ENCODE measurements at places on chromosomes 5 and 9.

DNA sequence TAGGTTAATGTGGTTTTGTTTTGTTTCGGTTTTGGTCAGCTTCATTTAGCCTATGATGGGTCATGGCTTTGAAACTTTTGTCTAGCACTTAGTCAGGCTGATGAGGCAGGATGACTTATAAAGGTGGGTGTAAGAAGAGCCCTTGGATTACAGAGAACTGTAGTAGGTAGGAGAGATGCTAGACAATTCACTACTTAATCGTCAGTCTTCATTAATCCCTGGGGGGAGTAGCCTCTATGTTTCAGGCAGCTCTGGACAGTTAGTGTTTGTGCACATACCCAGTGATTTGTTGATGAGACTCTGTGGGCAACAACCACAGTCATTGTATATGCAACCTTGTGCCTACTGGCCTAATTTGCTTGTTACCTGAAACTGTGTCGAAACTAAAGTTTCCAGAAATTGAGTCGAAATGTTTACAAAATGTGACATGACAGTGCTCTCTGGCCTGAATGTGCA, 113.3 kb downstream of the MTREX start:
- DNase-seq: no peak

- no peak for DNase-seq
These were observed 77.2 kb downstream of the COL15A1 start for GRCh38 chr9:99020786-99021436.

- DNase-seq: peak; percentile 77
These were observed 137.0 kb downstream of the FER start for GRCh38 chr5:108884736-108885135.

- no peak for DNase-seq
These were observed 23.4 kb downstream of the LSM11 start for GRCh38 chr5:157766902-157767301.

DNA sequence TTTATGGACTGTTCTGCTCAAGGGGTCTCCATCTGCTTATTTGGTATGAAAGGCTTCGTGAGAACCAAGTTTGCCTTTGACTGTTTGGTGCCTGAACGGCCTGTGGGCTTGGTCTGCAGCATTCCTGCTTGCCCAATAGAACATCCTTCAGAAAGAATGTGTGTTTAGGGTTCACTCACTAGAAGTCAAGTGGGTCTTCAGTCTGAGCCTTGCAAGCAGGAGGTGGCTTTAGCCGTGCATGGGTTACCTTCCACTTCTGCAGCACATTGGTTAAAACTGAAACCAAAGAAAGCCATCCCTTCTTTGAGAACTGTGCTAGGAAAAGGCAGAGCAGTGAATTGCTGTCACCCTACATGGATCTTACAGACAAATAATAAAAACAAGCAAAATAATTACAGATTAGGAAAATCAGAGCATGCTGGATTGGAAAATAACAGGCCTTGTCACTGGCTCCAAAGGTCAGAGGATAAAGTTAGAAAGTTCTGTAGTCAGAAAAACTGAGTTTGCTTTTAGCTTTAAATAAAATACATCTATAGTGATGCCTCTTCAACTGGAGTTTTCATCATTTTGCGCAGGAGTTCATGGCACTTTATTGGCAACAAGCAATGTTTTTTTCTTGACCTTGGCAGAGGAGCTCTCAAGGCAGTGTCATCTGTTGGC, 16.6 kb downstream of the WWC1 start:
- no peak for DNase-seq

DNA sequence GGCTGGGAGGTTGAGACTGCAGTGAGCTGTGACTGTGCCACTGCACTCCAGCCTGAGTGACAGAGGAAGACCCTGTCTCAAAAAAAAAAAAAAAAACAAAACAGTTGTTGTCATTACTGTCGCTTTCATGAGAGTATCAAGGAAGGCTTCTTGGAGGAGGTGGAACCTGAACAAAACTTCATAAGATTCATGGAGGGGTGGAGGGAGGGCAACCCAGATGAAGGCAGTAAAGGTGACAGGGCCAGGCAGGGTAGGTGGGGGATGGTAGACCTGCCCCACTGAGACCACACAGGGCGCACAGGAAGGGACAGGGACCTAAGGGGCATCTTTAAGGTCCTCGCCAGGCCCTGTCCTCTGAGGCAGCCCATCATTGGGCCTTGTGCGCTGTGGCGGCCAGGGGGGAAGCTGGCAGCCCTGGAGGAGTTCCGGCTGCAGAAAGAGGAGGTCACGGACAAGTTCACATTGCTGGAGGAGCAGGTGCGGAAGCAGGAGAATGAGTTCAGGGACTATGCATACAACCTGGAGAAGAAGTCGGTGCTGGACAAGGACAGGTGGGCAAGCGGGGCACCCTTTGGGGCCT, 3.5 kb downstream of the CFAP157 start:
- DNase-seq: no peak

- peak; percentile 53 for DNase-seq
These were observed 78.5 kb downstream of the SH3TC2 start for GRCh38 chr5:148984345-148984744.

DNA sequence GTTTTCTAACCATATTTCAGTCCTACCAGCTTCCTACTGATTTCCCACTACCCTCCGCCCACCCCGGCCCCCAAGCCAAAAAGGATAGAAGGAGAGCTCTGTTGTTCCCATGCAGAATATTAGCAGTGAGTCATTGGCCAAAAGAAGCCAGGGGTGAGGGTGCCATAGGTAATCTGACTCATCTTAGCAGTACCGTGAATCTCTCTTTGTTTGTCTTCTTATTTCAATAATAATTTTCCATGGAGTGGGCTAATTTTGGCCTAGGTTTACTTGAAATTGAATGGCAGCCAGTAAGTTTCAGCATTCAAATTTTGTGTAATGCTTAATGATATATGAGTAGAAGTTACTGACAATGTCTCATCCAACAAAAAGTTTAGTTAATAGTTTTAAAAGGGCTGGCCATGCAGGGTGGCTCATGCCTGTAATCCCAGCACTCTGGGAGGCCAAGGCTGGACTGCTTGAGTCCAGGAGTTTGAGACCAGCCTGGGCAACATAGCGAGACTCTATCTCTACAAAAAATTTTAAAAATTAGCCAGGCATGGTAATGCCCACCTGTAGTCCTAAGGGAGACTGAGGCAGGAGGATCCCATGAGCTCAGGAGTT, 74.2 kb downstream of the C9orf152 start:
- peak; percentile 64 for DNase-seq

- DNase-seq: peak; percentile 35
These were observed 722 bp downstream of the CDC42SE2 start for GRCh38 chr5:131264451-131265099.

DNA sequence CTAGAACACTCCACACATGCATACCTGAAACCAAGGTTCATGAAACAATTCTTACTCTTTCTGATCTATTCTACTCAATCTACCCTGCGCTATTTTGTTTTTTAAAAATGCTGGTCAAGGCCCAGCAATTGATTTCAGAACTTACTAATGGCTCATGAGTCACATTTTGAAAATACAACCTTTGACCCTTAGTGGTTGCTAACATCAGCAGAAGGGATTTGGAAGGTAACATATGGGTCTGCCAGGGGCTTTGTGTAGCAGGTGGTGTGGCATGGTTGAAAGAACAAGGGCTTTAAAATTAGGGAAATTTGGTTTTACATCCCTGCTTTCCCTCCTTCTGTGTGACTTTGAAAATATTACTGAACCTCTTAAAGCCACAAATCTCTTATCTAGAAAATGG, 101.4 kb downstream of the ATG10 start:
- DNase-seq: peak; percentile 3

GRCh38 chr5:93300945-93301344, 280.1 kb downstream of the NR2F1-AS1 start:
- no peak for DNase-seq

GRCh38 chr5:79330071-79330470, 94.1 kb downstream of the JMY start:
- DNase-seq: peak; percentile 32

GRCh38 chr5:50663636-50664035, 2.8 kb upstream of the PARP8 start:
- DNase-seq: no peak

DNA sequence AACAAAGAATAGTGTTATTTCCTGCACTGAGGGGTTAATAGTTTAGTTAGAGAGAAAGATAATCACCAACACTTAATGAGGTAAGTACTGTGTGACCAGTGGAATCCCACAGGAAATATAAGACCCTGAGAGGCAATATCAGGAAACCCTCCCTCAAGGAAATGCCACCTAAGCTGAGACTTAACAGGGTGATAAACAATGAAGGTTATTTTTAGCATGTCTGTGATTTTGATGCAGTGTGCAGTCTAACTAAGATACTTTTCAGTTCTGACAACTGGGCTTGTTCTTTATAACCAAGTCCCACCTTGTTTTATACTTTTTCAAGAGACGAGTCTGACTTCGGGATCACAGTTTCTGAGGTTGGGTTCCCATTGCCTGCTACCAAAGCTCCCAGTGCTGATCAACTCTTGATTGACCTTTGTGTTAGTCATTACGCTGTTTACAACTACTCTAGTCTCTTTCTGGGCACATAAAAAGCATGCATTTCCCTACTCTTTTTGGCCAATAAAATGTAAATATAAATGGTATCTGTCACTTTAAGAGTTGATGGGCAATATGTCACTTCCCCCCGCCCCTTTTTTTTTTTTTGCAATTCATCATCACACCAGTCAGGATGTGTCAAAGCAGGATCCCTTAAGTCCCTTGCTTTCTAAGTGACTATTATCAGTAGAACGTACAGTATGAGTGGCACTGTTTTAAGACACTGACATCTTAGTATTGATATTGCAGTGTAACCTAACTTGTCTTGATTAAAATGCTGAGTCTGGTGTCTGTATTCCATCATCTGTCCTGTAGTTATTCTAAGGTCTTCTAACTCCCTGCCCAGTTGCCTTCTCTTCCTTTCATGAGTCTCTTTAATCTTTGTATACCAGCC, 31.4 kb downstream of the C6 start:
- no peak for DNase-seq

DNA sequence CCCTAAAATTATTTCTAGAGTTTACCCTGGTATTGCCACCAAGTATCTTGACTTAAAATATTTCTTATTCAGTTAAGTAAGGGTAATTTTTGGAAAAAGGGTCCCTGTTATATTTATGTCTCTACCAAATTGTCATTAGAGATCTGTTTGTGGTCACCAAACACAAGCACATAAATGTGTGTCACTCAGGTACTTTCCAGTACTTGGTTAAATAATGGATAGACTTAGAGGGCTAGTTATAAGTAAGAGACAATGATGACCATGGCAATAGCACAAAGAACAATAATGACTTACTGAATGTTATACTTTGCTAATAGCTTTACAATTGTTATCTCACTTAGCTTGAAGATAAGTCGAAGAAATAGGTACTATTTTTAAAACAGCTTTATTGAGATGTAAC, 9.0 kb downstream of the ADAMTS16 start:
- no peak for DNase-seq

GRCh38 chr9:33248606-33249005, 8.6 kb downstream of the SPINK4 start:
- DNase-seq: no peak

GRCh38 chr5:158470764-158471534, 612.0 kb upstream of the CLINT1 start:
- no peak for DNase-seq

- DNase-seq: no peak
These were observed 48.3 kb downstream of the FAM78A start for GRCh38 chr9:131227959-131228460.

DNA sequence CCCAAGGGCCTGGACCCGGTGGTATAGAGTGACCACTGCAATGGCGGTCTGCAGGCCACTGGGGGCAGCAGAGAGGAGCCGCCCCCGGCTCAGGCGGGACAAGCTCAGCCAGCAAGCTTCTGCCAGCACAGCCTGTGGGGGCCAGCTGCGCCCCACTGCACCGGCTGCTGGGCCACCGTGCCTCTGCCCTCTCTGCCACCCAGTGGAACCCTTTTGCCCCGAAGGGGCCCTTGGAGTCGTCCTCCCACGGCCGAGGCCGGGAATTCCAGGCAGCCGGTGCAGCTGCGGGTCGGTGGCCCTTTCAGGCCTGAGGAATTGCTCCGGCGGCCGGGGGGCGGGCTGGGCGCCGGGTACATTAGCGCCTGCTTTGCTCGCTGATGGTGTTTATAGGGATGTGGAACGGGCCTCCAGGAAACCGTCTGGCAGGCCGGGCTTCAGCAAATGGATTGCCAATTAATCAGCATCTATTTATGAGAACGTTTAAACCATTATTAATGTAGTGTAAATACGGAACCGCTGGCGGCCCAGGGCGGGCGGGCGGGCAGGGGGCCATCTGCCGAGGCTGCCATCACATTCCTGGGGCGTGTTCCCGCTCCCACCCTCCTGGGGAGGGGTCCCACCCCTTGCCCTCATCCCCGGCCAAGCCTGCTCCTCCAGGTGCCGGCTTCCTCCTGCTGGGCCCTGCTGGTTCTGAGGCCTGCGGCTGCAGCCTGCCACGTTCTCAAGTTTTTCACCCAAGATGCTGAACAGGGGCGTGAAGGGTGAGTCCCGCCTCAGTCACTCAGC, 127.4 kb downstream of the BARX1 start:
- DNase-seq: peak; percentile 47

DNA sequence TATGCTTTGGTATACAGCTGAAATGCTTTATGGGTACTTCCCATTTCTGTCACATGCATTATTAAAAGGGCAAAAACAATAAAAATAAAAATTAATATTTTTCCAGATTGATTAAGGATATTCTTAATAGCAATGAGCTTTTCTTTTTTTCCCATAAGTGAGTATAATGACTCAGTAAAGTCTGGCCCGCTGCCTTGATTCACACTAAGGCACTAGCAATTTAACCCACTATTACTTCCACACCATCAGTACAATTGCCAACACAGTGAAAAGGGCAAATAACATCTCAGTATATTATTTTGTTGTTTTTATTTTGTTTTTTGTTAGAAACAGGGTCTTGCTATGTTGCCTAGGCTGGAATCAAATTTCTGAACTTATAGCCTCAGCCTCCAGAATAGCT, 150.1 kb downstream of the RNF180 start:
- DNase-seq: no peak

DNA sequence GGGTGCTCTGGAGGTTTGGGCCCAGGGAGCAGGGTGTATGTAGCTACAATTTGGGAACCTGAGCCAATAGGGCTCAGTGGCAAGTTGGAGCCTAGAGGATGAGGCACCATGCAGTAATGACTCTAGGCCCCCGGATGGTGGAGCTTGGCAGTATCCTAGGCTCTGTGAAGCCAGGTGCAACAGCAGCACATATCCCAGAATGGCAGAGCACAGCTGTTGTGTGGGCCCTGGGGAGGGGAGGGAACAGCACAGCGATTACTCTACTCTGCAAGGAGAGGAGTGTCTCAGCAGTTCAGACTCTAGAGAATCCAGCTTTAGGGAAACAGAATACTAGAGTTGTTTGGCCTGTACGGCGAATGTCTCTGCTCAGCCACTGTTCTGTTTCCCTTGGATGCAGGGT, 56.1 kb downstream of the LRRTM2 start:
- no peak for DNase-seq

- DNase-seq: peak; percentile 73
These were observed 29.5 kb downstream of the PFDN1 start for GRCh38 chr5:140273401-140273877.

Data from fibroblast of pulmonary artery (primary cell).